ENCODE measurements at places on chromosomes 13 and 19.

DNA sequence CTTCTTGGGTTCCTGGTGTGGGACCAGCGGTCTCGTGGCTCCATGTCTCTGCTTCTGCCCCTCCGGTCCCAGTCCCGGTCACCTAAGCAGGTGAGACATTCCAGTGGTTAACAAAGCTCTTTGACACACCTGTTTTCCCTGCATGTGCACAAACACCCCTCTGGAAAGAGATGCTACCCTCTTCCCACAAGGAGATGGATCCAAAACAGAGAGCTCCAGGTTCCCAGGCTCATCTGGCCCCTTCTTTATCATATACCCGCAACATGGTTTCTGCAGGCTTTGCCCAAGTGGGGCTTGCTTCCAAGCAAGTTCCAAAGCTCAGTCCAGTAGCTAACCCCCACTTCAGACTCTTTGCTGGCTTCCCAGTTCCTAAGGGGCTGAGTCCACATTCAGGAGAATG lies 17.8 kb downstream of the PEG3 start:
- DNase-seq = no peak

GRCh38 chr13:70955887-70956286 lies 847.6 kb upstream of the KLHL1 start:
- no peak for DNase-seq

DNA sequence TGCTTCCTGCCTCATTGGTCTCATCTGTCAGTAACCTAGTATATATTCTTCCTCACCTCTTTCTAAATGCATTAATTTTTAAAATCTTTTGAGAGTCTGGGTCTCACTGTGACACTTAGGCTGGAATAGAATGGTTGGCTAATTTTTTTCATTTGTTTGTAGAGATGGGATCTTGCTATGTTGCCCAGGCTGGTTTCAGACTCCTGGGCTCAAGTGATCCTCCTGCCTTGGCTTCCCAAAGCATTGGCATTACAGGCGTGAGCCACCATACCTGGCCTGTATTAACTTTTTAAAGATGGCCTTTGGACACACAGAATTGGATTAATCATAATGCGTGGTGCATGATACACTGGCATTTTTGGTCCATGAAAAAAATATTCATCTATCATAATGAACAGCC lies 29.9 kb downstream of the SIPA1L3 start:
- no peak for DNase-seq

GRCh38 chr19:31340042-31341025 lies 8.9 kb downstream of the TSHZ3 start:
- no peak for DNase-seq

DNA sequence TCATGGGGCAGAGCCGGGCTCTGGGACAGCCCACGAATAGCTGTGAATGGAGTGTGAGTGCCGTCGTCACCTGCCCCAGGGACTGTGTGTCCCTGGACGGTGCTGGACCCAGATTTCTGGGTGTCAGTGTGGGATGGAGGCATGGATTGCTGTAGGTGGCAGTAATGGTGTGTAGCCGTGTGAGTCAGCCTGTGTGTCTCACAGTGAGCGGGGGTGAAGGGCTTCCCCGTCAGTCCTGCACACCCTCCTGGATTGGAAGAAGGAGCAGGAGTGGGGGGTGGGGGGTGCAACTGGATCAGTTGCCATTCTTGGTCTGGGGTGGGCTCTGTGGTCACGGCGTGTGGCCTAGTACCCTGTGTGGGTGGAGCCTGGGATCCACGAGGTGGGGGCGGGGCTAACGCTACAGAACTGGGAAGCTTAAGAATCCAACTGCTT lies 6.5 kb upstream of the LTBP4 start:
- DNase-seq = no peak

DNA sequence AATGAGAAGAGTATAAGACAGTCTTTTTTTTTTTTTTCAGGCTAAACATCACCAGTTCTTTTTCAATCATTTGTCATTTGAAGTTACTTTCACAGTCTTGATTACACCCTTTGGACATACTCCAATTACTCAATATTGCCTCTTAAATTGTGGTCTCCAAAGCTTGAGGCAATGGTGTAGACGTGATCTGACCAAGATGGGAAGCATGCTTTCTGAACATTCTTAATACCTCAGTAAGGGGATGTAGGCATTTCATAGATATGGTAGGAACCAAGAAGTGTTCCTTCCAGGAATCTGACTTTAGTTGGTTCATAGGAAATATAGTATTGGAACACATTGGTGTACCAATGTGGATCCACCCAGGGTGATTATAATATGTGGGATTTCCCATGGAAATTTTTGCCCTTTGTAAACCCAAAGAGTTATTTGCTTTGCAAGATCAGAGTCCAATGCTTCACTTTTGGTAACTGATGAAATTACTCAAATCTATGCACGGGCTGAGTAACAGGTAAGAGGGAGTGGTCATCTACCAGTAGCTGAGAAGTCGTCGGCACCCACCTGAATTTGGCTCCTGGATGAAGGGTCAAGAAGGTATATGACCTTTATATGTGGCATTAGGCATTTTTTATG lies 62.2 kb downstream of the ERCC5 start:
- DNase-seq = no peak

DNA sequence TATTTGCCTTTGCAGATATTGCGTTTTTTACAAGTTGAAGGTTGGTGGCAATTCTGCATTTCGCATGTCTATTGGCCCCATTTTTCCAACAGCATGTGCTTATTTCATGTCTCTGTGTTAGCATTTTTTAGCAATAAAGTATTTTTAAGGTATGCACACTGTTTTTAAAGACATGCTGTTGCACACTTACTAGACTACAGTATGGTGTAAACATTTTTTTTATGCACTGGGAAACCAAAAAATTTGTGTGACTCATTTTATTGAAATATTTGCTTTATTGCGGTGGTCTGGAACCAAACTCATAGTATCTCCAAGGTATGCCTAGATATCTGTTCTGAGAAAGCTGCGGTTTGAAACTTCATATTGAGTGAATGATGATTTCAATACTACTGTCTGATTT lies 55.4 kb upstream of the RNF113B start:
- DNase-seq = no peak

DNA sequence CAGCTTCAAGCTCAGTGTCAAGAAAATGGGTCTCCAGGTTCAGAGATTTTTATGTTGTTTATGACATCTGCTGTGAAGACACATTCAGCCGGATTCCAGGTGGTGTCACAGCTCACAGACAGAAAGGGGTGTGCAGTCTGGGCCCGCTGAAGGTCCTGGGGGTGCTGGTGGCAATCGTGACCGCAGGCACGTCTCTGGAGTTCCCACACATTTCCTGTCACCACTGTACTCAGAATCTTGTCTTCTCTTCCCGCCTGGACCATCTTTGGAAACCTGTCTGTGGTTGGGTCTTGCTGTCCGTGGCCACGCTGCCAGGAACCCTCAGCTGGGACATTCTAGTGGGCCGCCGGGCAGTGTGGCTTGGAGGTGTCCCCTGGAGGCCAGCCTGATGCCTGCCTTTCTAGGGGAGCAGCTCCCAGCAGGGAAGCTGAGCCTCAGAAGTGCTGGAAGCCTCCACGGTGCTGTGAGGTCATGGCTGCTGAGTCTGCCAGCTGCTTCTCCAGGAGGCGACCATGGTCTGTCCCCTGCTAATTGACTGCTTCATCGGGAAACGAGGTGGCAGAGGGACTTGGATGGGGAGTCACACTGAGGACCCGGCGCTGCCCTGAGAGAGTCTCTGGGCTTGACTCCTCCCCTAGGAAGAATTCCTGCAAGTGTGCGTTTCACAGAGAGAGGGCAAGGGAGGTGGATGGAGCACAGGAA lies 3.7 kb downstream of the TEX29 start:
- DNase-seq = no peak

DNA sequence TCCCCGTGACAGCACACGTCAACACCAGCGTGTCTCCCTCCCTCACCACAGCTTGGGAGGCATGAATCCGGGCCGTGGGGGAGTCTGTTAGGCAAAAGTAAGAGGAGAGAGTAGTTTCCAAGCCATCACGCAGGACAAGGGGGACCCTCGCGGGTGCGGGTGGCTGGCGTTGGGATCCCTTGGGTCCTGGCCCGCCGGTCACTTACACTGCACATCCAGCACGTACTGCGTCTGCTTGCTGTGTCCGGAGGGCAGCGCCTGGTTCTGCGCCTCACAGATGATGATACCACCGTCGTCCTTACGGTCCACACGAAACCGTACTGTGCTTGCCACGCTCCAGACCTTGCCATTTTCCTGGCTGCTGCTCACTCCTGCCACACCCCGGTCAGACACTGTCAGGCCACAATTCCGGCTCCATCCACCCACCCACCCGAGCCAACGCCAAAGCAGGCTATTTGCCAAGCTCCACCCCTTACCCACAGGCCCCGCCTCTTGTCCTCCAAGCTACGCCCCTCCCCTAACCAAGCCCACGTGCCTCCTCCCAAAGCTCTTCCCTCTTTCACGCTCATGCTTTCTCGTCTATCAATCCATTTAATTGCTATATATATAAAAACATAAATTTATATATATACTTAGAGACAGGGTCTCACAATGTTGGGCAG lies 6.6 kb upstream of the ZNF428 start:
- no peak for DNase-seq

DNA sequence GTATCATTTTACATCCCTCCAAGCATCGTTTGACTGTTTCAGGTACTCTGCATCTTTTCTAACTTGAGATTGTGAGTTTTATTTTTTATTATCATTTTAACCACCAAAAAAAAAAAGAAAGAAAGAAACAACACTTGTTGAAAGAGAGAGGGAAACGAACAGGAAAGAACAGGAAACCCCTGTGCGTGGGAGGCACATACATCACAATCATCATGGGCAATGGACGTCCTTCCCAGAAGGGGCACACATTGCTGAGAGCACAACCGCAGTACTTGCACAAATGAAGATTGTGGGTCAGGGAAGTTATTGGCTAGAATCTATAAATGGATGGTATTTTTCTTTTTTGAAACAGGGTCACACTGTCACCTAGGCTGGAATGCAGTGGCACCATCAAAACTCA lies 1.7 kb downstream of the CLC start:
- no peak for DNase-seq

- no peak for DNase-seq
Observed at GRCh38 chr13:40368127-40368891, 298.1 kb downstream of the FOXO1 start.

DNA sequence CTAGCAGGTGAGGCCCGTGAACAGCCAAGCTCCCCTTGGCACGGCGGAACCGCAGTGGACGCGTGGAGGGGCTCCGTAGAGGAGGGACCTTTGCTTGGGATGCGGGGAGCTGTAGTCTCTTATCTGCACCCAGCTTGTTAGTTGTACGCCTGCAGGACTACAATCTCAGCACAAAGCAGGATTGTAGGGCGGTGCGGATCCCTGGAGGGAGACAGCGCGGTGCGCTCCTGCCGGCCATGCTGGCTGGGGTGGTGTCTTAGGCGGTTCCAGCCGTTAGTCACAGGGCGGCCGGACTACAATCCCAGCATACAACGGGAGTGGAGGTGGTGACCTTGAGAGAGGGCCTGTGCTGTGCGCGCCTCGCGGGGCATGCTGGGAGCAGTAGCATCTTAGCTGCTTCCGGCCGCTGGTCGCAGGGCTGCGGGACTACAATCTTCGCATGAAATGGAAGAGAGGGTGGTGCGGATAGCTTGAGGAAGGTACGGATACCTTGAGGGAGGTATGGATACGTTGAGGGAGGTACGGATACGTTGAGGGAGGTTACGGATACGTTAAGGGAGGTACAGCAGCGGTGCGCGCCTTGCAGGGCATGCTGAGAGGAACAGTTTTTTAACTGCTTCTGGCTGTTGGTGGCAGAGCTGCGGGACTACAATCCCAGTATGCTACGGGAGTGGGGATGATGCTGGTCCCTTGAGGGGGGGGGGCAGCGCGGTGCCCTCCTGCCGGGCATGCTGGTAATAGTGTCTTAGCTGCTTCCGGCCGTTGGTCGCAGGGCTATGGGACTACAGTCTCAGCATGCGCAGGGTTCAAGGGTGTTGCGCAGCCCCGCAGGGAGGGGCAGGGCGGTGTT lies 1419.1 kb downstream of the UQCRFS1 start:
- peak; percentile 66 for DNase-seq

DNA sequence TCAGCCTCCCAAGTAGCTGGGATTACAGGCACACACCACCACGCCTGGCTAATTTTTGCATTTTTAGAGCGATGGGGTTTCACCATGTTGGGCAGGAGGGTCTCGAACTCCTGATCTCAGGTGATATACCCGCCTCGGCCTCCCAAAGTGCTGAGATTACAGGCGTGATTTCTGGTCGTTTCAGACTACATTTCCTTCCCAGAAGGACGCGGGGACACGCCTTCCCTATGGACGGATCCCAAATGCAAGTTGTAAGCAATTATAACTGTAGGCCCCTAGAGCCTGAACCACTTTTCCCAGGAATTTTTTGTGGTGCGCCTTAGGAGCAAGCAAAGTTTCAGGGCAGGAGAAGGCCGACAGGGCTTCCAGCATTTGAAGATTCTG lies 17.8 kb upstream of the ZNF331 start:
- no peak for DNase-seq

- no peak for DNase-seq
Observed at GRCh38 chr13:27965740-27966640, 3.1 kb downstream of the CDX2 start.

GRCh38 chr13:36769126-36769525 lies 49.9 kb upstream of the RFXAP start:
- no peak for DNase-seq

GRCh38 chr13:109157275-109157674 lies 527.9 kb downstream of the MYO16 start:
- DNase-seq = no peak

DNA sequence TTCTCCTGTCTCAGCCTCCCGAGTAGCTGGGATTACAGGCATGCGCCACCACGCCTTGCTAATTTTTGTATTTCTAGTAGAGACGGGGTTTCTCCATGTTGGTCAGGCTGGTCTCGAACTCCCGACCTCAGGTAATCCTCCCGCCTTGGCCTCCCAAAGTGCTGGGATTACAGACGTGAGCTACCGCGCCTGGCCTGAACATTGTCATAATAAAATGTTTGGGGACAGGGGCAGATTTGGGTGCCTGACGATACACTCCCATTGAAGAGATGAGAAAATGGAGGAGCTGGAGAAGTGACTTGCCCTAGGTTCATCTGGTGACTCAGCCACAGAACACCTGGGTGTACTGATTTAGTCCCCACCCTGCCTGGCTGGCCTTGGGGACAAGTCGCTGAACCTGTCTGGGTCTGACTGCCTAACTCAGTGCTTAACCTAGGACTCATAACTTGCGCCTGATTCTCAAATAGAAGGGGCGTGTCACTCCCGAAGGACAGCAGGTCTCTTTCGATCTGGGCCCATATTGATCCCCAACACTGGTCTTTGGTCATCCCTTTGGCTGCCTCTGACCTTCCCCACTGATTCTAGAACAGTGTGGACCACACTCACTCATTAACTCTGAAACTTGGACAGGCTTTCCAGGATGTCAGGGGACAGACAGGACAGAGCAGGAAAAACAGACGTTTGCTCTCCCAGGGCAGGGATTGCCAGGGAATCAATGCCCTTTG lies 7.6 kb upstream of the BICRA start:
- DNase-seq = no peak

DNA sequence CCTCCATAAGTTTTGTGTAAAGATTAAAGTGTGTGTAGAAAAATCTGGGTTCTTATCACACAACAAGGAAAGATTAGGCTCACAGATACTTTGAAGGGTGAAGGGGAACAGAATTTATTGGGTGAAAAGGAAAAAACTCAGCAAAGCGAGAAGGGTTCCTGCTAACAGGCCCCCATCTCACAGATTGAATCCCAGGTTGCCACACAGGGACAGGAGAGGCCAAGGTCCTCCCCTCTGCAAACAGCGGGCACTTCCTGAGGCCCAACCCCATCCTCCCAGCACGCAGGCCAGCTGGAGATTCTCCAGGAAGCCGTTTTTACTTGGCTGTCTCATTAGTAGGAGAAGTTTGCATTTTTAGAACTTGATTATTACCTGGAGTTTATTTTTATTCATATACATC lies 15.2 kb upstream of the ERCC5 start:
- DNase-seq = no peak

Data from esophagus squamous epithelium (tissue), 5 donors.